ENCODE measurements at places on chromosomes 3 and 15. TPM values are rescaled to one million over a fixed set of nuclear protein-coding genes. Genes with fewer than 3 reads are reported as not detected.

Gene MYO5C
- total RNA-seq: 35.3 TPM

Gene CHDH
- 1.8 TPM for total RNA-seq

Gene OIP5
- total RNA-seq: not detected

Gene CILP
- 10.5 TPM for total RNA-seq

Gene PAK6
- not detected for total RNA-seq

Gene ZIC1
- not detected for total RNA-seq

Gene NUDT16
- total RNA-seq: 28.1 TPM

Gene GOLGA8M
- total RNA-seq: 5.1 TPM

Gene AAGAB
- 39.5 TPM for total RNA-seq

Gene GCNT3
- total RNA-seq: 1.7 TPM

Gene BTLA
- total RNA-seq: not detected

Gene MYRIP
- total RNA-seq: 3.5 TPM

Gene SHC4
- total RNA-seq: not detected

Gene AP3B2
- total RNA-seq: not detected

Gene IL17RB
- not detected for total RNA-seq

Gene CPLX3
- not detected for total RNA-seq

Gene PLA1A
- total RNA-seq: 16.5 TPM

Gene IP6K1
- total RNA-seq: 41.8 TPM

Gene HHATL
- total RNA-seq: 0.62 TPM

Gene KCTD6
- 21.0 TPM for total RNA-seq

Gene EEFSEC
- total RNA-seq: 15.8 TPM

Gene FBXW12
- not detected for total RNA-seq

Gene TMEM39A
- 74.0 TPM for total RNA-seq

Gene RASSF1
- total RNA-seq: 47.1 TPM

Gene GHSR
- not detected for total RNA-seq

Gene FSD2
- total RNA-seq: not detected

Gene WWTR1
- total RNA-seq: 148 TPM

Gene DUOX1
- 0.24 TPM for total RNA-seq

Gene COX17
- total RNA-seq: 3.1 TPM

Gene ITIH1
- total RNA-seq: 0.18 TPM

Gene SAXO2
- 0.26 TPM for total RNA-seq

Gene DAZL
- total RNA-seq: not detected
